WTC11 (cell line): ENCODE measurements at places on chromosomes 3 and 15.

GRCh38 chr15:37793851-37794250 lies 140.6 kb upstream of the TMCO5A start:
- no peak for DNase-seq

GRCh38 chr15:41925086-41925608 lies 31.3 kb upstream of the SPTBN5 start:
- no peak for DNase-seq

DNA sequence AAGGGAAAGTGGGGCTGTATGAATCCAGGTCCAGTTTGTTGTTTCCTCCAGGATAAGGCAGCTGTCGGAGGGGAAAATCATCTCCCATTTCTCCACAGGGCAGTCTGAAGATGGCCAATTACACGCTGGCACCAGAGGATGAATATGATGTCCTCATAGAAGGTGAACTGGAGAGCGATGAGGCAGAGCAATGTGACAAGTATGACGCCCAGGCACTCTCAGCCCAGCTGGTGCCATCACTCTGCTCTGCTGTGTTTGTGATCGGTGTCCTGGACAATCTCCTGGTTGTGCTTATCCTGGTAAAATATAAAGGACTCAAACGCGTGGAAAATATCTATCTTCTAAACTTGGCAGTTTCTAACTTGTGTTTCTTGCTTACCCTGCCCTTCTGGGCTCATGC lies 911 bp downstream of the CCRL2 start:
- DNase-seq: no peak

- DNase-seq: no peak
Observed at GRCh38 chr3:49388289-49388820, 23.4 kb downstream of the RHOA start.

GRCh38 chr15:27179789-27180188 lies 208.8 kb downstream of the GABRG3 start:
- no peak for DNase-seq

GRCh38 chr3:98521897-98522543 lies 682 bp downstream of the CLDND1 start:
- peak; percentile 19 for DNase-seq

GRCh38 chr3:102069211-102069662 lies 219.9 kb downstream of the NFKBIZ start:
- no peak for DNase-seq

DNA sequence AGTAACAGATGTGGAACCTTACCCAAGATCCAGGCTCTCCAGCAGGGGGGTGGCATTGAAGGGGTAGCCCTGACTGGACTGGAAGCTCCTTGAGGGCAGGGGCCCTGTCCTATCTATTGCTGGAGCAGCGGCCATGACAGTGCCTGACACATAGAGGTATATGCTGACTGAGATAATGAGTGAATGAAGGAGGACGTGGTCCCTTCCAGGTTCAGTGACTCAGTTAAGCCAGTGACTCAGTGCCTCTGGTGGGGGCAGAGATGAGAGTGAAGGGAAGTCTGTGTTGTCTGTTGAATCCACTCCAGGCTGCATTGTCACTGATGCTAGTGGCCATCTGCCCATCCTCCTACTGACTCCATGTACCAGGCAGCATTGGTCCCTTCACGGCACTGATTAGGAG lies 13.0 kb upstream of the CTXND1 start:
- DNase-seq: no peak

GRCh38 chr3:72086042-72086742 lies 301.2 kb upstream of the PROK2 start:
- no peak for DNase-seq

- DNase-seq: no peak
Observed at GRCh38 chr3:192259661-192260060, 467.7 kb downstream of the FGF12 start.

DNA sequence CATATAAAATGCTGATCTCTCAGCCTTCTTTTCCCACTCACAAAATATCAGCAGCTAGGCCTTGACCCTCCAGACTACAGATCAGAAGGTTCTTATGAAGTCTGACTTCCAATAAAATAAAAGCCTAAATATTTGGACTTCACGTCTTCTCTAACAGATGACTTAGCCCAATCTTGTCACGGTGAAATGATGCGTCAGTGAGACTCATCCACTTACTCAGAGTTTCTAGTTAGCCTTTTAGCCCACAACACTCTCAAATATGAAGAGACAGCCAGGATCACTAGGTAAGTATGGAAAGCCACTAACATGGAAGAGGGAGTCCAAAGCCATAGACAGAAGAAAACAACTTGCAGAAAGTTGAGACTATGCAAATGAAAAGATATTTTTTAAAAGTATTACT lies 601.2 kb downstream of the PYDC2 start:
- no peak for DNase-seq

GRCh38 chr3:29511701-29512100 lies 230.8 kb downstream of the RBMS3 start:
- DNase-seq: no peak

- DNase-seq: no peak
Observed at GRCh38 chr15:91426412-91426811, 326.4 kb downstream of the SV2B start.

- DNase-seq: peak; percentile 82
Observed at GRCh38 chr15:72722071-72722696, 36.2 kb downstream of the BBS4 start.

GRCh38 chr3:107238787-107239186 lies 138.5 kb upstream of the CCDC54 start:
- no peak for DNase-seq

GRCh38 chr15:47340571-47340920 lies 376.8 kb upstream of the SEMA6D start:
- DNase-seq: no peak
